ENCODE measurements at places on chromosomes 6 and 20.
A peak's percentile ranks its signal among the peaks of the same experiment; 100 is the strongest.

DNA sequence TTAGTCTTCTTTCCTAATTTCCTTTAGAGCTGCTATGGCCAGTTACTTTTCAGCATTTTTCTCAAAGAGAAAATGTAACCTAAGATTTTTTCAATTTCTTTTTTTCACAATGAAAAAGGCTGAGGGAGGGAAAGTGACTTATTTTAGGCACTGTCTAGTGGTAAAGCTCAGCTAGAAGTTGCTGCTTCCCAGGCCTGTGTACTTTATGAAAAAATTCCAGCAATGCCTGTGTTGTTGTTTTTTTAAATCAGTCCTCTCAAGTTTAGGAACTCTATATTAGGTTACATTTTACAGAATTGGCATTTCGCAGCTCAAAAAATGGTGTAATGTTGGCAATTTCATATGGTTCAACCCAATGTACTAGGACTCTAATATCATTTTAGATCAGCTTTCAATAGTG, 269.6 kb downstream of the ARID1B start:
- no peak for DNase-seq

GRCh38 chr20:18647777-18648176, 59.9 kb downstream of the DTD1 start:
- DNase-seq, result no peak

- peak; percentile 49 for DNase-seq
Measured at GRCh38 chr6:43052842-43053544, 658 bp downstream of the CUL7 start.

- no peak for DNase-seq
Measured at GRCh38 chr6:168950858-168951214, 302.8 kb downstream of the THBS2 start.

DNA sequence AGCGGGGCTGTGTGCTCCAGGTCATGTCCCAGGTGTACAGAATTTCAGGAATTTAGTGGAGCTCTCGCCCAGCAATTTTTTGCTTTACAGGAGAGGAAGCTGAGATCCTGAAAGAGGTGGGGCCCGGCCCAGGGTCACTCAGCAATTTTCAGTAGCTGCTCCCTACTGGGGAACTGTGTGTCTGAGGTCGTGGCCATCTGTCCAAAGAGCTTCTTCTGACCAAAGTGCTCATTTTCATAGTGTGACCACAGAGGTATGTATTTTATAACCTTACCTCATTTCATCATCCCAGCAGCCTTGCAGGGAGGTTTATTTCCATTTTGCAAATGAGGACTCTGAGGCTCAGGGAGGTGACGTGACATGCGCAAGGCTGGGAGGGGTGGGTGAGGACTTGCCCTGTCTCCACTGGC, 46.3 kb downstream of the FAM209B start:
- no peak for DNase-seq

DNA sequence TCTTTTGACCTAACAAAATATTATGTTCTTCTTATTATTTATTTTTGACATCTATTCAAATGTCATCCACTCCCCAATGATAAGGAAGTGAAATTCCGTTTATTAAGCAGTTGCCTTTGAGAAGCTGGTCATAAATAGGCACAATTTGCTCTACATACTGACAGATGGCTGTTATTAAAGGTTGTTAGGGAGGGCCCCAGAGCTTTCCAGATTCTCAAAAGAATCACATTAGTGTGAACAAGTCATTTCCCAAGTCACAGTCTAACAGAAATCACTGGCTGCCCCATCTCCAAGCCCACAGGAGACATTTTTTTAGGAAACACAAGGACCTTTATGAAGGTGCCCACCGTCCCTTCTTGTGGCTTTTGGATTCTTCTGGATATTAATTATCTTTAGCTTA, 172.4 kb downstream of the MEI4 start:
- DNase-seq, result no peak

DNA sequence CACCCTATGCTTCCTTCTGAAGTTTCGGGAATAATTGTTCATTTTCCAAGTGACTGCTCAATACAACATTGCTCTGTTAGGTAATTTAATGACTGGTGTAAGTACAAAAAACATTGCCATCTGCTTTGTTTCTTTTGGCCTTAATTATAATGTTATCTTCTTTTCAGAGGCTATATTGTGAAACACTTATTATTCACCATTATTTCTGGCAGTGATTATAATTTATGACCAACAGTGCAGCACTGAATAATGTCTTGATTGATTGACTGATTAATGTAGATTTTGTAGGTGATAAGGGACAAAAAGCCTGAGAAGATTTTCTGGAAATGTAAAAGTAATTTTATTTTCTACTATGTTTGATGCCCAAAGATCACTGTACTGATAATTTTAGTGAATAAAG, 377.7 kb downstream of the PLCB1 start:
- no peak for DNase-seq
